ENCODE measurements at places on chromosomes 2 and 18.

DNA sequence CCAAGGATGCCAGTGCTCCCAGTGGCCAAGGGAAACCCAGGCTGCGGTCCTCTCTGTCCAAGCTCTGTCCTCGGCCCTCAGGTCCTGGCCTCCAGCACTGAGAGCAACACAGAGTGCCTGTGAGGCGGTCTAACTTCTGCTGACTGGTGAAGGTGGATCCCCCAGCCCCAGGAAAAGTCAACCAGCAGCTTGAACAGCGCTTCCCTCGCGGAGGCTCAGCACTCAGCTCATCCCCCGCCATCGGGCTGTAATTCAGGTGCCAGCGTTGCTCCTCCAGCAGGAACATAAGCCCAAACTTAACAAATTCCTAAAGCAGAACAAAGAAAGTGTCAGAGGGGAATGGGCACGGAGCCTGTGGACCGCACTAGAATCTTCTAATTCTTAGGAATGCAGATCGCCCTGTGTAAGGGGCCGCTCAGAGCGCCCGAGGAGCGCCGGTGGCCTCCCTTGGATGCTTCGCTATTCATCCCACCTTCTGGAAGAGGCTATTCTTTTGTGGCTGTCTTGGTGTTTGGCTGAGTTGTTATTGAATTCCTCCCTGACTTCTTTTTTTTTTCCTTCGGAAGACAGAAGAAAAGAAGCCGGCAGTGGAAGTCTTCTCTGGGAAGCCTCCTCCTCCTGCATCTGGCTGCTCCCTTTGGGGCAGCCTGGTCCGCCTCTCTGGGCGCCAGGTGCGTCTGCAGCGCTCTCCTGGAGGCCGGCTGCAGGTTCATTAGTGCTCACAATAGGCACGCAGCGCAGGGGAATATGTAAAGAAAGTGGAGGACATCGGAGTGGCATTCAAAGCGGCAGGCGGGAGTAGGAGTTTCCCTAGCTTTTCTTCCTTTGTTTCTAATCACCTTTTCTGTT is 905.6 kb downstream of the TSN start:
- peak; percentile 72 for DNase-seq

- no peak for DNase-seq
Measured at GRCh38 chr2:121925466-121925865, 170.0 kb downstream of the TSN start.

GRCh38 chr2:83650161-83650560 is 808.9 kb downstream of the SUCLG1 start:
- no peak for DNase-seq

DNA sequence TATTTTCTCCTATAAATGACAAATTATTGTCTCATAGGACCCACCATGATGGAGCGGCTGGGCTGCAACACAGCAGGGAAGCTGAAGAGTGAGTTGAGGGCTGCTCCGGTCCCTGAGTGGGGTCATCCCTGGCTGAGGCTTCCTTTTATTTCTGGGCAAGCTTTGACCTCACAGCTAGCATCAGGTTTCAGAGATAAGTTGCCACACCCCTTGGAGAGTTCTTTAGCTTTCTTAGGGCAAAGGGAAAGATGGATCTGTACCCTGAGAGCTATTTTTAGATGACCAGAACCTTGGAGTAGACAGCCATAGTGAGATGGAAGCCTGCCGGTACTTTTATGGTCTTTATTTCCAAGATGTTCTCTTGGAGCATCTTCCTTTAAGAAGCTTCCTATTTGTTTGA is 11.5 kb downstream of the MYL1 start:
- no peak for DNase-seq

All from NCI-H526 (cell line).